ENCODE measurements at places on chromosomes 1 and 21. TPM values are rescaled to one million over a fixed set of nuclear protein-coding genes. Genes with fewer than 3 reads are reported as not detected.

The CELSR2 gene
- 11.3 TPM for polyA plus RNA-seq

- DNase-seq = no peak
Measured at GRCh38 chr1:233897325-233898162, 6.9 kb upstream of the SLC35F3 start.

The IL6R gene
- 4.1 TPM for polyA plus RNA-seq

- DNase-seq = no peak
Measured at GRCh38 chr1:14810595-14811361, 212.3 kb downstream of the KAZN start.

The CELA3B gene
- polyA plus RNA-seq = 0.21 TPM

GRCh38 chr1:115922801-115923200 is 53.5 kb upstream of the SLC22A15 start:
- no peak for DNase-seq

The LAD1 gene
- 96.4 TPM for polyA plus RNA-seq

GRCh38 chr1:73907051-73907450 is 290.9 kb downstream of the LRRIQ3 start:
- DNase-seq = no peak

- DNase-seq = no peak
Measured at GRCh38 chr21:37281579-37281978, 14.4 kb upstream of the VPS26C start.

DNA sequence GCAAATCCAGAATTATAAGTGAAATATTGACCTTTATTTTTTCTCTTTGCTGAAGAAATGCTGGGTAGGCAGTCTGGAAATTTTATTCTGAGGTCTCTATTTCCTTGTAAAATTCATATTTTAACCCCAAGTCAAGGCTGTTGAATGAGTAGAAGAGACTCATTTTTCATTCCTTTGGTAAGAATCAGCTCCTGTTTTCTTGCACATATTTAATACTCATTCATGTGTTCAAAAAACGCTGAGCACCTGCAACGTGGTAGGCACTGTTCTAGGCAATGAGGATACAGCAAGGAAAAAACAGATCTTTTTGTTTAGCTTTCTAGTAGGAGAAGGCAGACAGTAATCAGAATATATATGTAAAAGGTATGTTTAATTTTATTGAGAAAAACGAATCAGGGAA is 1.5 kb downstream of the PRKAA2 start:
- no peak for DNase-seq

The TIE1 gene
- 18.7 TPM for polyA plus RNA-seq

DNA sequence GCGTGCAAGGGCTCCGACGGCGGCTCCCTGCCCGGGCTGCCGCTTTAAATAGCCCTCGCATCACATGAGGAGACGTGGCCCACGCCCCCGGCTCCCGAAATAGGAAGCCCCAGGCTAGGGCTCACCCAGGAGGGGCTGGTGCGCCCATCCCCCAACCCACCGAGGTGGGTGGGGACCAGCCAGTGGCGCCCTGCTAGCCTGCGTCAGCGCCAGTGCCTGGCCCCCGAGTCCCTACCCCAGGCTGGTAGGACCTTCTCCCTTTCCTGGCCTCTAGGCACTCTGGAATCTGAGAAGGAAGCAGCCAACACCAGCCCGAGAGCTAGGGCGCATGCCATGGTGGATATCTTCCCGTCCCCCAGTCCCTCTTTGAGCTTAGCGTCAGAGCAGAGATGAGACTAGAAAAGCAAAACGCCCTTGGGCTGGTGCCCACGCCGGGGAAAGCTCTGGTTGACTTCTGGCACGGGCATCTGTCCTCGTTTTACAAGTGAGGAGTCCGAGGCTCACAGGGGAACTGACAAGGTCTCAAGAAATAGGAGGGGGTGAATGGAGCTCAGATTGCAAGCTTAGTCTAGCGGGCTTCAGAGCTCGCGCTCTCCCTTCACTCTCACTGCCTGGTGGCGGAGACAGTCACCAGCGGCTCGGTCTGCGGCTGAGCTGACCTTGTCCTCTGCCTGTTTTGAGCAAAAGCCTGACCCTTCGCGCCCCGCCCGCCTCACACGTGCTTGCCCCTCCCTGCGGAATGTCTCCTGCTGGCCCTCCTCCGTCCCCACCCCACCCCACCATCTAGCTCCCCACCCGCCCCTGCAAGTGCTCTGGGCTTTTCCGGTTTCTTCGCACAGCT is at the start of gene FABP3:
Gene FABP3, minus strand, starts transcription at position 21 of the 841 bp plus-strand sequence. CDS start 62 bp downstream, outside the sequence.
- DNase-seq = peak; percentile 94

The TNFRSF14 gene
- polyA plus RNA-seq = 318 TPM

DNA sequence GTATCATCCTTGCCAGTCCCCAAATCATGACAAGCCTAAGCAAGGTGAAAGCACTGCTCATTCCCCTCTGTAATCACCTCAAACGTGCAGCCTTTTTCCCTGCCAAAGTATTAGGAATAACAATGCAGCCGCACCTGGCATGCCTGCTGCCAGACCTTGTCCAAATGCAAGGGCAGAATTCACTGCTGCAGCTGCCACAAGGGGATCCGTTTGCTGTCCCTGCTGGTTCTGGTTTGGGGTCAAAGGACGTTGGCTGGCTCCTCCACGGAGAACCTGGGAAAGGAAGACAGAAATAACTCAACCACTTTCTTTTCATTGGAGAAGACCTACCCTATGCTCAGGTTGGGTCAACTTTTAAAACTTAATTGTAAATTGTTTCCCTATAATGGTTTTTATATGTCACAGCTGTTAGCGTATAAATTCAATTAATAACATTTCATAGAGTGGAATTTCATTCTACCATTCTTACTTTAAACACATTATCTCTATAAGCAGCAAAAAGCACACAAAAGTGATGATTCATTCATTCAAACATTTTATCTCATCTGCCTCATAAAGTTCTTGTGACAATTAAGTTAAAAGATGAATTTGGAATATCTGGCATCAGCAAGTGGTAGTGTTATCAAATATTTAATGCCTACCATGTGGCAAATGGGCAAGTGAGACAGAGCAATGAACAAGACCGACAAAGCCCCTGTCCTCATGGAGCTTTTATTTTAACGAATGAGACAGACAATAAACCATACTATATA is 59.8 kb upstream of the SDC3 start:
- no peak for DNase-seq

DNA sequence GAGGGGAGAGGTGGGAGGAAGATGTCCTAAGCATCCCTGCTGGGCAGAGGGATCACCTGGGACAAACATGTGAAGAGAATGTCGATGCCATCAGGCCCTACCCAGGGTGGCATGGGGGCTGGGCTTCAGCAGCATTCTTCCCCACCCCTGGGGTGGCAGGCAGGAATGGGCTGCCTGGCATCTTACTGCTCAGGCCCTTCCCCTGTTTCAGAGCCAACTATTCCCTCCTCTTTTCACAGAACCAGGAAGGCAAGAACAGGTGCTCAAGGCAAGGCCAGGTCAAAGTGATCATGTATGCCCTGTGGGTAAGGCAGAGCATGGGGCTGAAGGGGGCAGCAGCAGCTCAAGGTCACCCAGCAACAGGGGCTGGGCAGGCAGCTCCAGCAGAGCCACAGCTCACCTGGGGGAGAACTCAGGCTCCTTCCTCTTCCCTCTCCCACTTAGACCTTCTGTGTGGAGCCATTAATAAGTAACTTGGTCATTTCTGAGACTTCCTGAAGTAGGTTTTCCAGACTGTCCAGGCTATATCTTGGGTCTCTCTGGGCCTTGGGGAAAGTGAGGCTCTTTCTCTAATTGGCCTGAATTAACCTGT is 56.4 kb downstream of the ELK4 start:
- no peak for DNase-seq
